HL-60 (cell line): ENCODE measurements at places on chromosomes 16 and 17.
A peak's percentile ranks its signal among the peaks of the same experiment; 100 is the strongest.

GRCh38 chr16:77793417-77793816 is 5.1 kb downstream of the VAT1L start:
- DNase-seq = no peak

DNA sequence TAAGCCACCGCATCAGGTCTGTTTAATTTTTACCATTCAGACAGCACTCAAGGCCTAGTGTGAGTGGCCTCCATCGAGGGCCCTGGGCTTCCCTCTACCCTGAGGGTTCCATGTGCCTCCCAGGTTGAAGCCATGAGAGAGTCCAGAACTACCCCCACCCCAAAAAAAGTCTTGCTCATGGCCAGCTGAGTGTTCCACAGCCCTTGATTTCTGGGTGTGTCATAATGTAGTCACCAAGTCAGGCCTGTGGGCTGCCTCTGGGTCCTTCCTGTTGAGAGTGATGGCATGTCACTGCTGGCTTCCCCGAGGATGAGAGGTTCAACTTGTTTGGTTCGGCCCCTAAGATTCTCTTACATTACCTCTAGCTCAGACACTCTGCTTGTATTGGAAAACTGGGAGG is 100.6 kb downstream of the PITPNC1 start:
- no peak for DNase-seq

DNA sequence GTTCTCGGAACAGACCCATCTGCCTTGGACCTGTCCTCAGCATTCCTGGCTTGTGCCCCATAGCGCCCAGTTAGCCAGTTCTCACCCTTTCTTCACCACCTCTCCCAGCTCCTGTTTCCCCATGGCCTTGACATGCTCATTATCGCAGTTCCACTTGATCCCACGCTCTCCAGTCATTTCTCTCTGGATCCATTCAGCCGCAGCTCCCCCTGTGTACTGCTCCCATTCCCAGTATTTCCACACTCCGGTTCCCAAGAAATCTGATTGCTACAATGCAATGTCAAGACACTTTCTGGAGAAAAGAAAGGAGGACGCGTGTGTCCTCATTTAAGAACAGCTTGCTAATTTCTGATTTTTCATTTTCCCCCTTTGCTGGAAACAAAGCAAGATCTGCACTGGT is 55.4 kb downstream of the TMEM186 start:
- no peak for DNase-seq

DNA sequence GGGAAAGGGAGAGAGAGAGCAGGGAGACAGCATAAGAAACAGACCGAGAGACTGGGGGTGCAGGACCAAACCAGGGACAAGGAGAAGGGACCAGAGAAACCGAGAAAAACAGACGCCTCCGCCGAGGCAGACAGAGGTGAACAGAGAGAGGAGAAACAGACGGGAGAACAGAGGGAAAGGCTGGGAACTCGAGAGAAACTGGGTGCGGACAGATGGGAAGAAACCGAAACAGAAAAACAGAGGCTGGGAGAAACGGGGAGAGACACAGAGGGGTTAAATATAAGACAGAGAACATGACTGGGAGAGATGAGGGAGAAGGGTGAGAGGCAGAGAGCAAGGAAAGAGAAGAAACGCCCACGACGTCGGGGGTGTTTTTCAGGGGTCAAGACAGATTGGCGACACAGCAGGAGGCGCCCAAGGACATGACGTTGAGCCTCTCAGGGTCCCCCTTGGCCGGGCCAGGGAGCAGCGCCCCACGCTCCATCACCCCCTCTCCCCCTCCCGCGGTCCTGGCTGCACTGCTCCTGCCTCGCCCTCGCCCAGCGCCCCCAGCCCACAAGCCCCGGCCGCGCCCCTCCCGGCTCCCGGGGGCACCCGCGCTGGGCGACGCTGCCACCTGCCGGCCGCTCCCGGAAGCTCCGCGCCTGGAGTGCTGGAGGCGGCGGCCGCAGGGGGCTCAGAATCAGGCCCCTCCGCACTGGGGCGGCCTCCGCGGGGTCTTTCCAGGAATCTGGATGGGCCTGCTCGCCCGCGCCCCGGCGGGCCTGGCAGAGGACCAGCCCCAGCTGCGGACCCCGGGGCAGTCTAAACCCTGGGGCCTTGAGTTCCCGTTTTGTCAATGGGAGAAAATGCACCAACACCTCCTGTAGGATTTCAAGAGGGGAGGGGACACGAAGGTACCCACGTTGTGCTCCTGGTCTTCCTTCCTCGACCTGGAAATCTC is 1.3 kb upstream of the TMEM92 start:
- DNase-seq = no peak

GRCh38 chr16:87161822-87162676 is 155.1 kb downstream of the C16orf95 start:
- DNase-seq = no peak

DNA sequence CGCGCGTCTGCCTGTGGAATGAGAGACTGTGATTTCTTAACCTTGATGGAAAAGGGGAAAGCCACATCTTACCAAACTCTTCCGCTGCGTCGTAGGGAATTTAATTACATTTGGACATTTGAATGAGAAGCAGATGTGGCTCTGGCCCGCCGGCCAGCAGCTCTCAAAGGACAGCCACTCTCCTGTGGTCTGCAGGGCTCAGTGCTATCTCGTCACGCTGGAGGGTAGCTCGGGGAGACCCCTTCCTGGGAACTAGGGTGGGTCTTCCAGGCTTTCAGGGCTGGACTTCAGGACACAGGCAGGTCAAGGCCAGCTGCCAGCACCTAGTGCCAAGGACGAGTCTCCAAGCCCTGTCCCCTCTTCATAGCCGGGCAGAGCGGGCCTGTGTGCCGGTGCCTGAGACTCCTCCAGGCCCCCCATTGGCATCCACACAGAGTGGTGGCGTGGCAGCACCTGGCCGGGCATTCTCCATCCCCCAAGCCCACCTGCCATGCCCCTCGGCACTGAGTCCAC is 15.9 kb upstream of the TBX2 start:
- DNase-seq = no peak

- peak; percentile 55 for DNase-seq
Observed at GRCh38 chr16:67013823-67014633, 14.9 kb upstream of the CBFB start.

DNA sequence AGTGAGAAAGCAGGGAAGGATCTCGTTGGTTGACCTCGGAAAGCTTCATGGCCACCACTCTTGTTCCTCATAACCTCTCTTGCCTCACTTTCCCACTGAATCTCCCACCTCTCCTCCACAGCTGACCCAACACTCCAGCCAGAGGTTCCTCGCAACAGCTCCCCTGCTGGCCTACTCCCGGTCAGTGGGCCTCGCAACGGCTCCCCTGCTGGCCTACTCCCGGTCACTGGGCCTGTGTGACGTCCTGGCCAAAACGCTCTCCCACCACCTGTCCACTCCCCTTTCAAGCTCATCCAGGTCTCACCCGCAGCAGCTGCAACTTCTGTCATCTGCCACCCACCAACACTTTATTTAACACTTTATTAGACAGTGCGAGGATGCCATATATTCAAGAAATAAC is 149.1 kb downstream of the VPS53 start:
- no peak for DNase-seq

- DNase-seq = no peak
Observed at GRCh38 chr17:29243792-29244191, 2.9 kb upstream of the CRYBA1 start.

GRCh38 chr17:21467739-21468490 is 91.8 kb downstream of the KCNJ12 start:
- DNase-seq = no peak

DNA sequence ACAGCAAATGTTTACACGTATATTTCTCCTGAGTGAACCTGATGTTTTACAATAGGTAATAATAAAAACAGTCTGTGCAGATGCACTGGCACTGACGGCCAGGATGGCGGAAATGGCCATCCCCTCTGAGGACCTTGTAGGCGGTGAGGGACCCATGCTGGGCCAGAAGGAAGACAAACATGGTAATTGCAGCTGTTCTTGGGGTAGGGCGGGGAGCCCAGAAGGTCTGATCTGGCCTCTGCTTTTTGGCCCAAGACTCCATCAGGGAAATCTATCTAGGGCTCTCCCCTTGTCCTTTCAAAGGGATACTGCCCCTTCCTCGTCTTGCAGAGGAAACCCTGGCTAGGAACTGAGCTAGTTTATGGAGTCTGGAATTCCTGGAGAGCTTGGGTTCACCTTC is 7.4 kb upstream of the LGALS9 start:
- no peak for DNase-seq

- DNase-seq = no peak
Observed at GRCh38 chr17:29177871-29178749, 2.1 kb downstream of the MYO18A start.

- no peak for DNase-seq
Observed at GRCh38 chr16:1034230-1035065, 38.1 kb upstream of the SSTR5 start.

DNA sequence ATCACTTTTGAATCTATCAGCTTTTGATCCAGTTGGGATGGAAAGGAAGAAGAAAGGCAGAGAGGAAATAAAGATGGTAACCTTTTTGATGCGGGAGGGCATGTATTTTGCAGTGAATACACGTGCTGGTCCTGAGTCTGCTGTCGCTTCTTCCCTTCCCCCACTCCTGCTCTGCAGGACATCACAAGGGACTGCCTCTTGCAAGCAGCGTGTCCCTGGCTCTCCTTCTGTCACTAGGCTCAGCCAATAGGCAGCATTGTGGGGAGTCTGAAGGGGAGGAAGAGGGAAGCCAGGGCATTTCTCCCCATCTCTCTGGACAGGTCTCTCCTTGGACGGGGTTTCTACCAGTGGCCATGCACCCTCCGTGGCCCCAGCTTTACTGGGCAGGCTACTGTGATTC is 15.7 kb upstream of the WFDC1 start:
- DNase-seq = no peak

DNA sequence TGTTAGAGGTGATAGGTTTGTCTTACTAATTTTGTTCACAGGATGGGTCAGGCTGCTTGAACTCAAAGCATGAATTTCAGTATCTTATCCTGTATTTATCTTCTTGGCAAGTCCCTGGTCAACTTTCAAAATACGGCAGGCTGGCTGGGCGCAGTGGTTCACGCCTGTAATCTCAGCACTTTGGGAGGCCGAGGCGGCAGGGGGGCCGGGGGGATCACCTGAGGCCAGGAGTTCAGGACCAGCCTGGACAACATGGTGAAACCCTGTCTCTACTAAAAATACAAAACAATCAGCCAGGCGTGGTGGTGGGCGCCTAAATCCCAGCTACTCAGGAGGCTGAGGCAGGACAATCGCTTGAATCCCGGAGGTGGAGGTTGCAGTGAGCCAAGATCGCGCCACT is 25.0 kb upstream of the RSL1D1 start:
- no peak for DNase-seq

DNA sequence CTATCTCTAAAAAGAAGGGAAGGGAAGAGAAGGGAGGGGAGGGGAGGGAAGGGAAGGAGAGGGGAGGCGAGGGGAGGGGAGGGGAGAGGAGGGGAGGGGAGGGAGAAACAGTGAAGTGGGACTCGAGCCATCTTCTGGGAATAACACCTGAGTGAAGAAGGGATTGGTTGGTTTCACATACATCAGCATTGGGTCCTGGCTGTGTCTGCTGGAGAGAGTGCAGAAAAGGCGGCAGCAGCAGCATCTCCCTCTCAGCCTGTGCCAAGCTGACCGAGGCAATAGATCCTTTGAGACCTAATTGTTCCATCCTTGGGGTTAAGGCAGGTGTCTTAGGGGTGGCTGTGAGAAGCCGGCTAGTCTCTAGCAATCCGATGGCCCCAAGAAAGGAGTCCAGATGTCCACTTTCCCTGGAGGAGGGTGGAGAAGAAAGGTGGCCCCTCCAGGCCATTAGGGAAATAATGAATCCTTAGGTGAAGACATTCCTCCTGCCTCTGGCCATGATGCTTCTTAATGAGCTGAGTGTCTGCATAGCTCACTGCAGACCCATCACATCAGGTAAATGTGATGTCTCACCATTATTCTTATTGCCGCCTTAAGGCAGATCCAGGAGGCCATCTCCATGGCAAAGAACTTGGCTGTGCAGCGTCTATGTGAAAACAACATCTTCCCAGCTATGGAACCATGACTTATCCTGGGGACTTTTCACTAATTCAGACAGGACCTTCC is 71.6 kb downstream of the WIPI1 start:
- no peak for DNase-seq

GRCh38 chr16:84391151-84392030 is 23.1 kb downstream of the ATP2C2 start:
- DNase-seq = no peak

GRCh38 chr16:4273858-4274311 is 1.1 kb upstream of the TFAP4 start:
- peak; percentile 76 for DNase-seq

GRCh38 chr16:90057738-90058173 is 19.4 kb downstream of the PRDM7 start:
- no peak for DNase-seq

DNA sequence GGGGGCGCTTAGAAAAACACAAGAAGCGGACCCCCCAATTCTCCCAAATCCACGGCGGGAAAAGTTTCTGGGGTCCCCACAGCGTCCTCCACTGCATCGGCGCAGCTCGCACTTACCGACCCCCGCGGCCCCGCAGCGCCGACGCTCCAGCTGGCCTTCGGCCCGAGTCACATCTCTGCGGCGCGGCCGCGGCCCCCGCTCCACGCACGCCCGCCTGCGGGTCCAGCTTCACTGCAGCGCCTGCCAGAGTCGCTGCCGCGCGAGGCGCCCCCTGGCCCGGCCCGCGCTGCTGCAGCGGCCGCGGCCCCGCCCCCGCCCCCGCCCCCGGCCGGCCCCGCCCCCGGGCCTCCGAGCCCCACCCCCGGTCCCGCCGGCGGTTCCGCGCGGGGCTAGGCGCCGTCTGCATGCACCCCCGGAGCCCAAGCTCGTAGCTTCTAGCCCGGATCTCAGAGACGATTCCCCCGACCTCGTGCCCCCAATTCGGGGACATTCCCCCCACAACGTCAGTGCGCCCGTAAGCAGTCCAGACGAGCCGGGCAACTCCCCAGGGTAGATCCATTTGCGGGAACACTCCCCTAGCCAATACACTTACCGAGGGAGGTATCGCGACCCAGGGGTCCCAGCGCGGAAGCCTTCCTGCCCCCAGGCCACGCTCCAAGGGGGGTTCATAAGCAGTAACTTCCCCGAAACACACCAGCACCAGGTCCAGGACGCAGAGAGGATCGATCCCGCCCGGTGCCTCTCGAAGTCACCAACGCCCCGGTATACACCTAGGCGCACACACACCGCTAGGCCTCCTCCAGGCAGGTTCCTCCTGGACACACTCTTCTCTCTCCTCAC is at the start of gene GPRC5B:
GPRC5B (minus strand) TSS at position 238 of the 840 bp plus-strand sequence. CDS start 12,003 bp downstream, outside the sequence.
- DNase-seq = peak; percentile 18
